ENCODE measurements at places on chromosomes 1 and 21.

- no peak overlapping the region for H3K4me3 ChIP-seq
- no peak overlapping the region for H3K27ac ChIP-seq
- no peak for DNase-seq
- H3K4me1 ChIP-seq = no peaks in the 10 kb centered on the region
Measured at GRCh38 chr1:12333036-12333785, 103.4 kb downstream of the VPS13D start.

GRCh38 chr21:27024301-27024700 lies 57.4 kb upstream of the ADAMTS5 start:
- no peak for DNase-seq
- no peak overlapping the region for H3K27ac ChIP-seq
- no peaks in the 10 kb centered on the region for H3K27me3 ChIP-seq
- no peak overlapping the region for H3K4me3 ChIP-seq
- H3K36me3 ChIP-seq = no peaks in the 10 kb centered on the region

DNA sequence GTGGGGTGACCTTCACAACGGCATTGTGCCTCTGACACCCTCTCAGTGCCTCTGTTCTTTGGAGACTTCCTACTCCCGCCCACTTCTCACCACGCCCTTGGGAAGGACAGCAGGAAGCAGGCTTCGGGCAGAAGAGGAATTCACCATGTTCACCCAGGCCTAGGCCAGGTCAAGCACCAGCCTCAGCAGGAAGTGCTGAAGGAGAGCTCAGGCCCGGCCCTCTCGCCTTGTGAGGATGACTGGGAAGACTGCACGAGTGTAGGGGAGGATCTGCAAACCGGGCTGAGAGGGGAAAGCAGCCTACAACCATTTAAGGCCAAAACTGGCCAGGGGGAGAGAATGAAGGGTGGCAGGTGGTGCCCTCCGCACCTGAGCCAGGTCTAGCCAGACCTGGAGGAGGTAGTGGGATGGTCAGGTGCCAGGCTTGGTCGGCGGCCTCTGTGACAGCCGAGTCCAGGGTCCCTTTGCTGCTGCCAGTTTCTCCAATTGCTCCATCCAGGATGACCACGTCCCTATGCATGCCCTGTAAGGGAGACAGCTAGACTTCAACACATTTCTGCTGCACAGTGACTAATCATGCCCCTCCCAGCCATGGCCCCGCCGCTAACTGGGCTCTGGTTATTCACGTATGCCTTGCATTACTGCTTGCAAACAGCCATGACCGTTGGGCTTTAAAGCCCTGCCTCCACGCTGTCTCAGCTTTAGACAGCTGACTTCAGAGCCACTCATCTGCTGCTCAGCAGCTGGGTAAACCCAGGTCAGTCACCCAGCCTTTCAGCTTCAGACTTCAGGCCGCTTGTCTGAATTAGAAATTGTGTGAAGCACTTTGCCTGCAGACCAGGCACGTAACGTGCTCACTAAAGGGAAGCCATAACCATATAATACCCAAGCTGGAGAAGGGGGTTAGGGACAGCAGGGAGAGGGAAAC lies 8.9 kb downstream of the MRTO4 start:
- H3K27ac ChIP-seq = no peak overlapping the region
- no peaks in the 10 kb centered on the region for H3K36me3 ChIP-seq
- H3K27me3 ChIP-seq = no peaks in the 10 kb centered on the region
- H3K4me3 ChIP-seq = no peak overlapping the region

- no peak for DNase-seq
- no peak overlapping the region for H3K4me3 ChIP-seq
- H3K36me3 ChIP-seq = peaks cover 5% of the 10 kb centered on the region
- H3K4me1 ChIP-seq = no peaks in the 10 kb centered on the region
- H3K27ac ChIP-seq = no peak overlapping the region
- H3K27me3 ChIP-seq = no peaks in the 10 kb centered on the region
Measured at GRCh38 chr1:246153796-246154212, 353.3 kb downstream of the SMYD3 start.

DNA sequence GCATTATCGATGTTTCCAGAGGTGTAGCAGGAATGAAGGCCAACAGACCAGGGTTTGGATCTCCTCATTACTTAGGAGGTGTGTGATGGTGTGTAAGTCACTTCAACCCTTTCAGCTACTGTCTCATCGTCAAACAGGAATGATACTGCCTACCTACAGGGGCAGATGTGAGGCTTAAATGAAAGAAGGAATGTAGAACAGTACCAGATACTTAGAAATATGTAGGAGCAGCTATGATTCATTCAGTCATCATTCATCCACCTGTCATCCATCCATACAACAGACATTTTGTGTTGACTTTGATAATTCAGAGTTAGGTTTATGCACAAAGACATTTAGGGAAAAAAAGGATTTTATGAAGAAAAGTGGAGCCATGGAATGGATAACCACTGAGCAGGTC lies 486.9 kb upstream of the DAB1 start:
- no peak for DNase-seq

- peaks cover 39% of the 10 kb centered on the region for H3K27me3 ChIP-seq
- no peak overlapping the region for H3K27ac ChIP-seq
- peaks cover 3% of the 10 kb centered on the region for H3K4me1 ChIP-seq
- peaks cover 4% of the 10 kb centered on the region for H3K36me3 ChIP-seq
- no peak for DNase-seq
Measured at GRCh38 chr1:47751996-47752451, 245.2 kb downstream of the TRABD2B start.

DNA sequence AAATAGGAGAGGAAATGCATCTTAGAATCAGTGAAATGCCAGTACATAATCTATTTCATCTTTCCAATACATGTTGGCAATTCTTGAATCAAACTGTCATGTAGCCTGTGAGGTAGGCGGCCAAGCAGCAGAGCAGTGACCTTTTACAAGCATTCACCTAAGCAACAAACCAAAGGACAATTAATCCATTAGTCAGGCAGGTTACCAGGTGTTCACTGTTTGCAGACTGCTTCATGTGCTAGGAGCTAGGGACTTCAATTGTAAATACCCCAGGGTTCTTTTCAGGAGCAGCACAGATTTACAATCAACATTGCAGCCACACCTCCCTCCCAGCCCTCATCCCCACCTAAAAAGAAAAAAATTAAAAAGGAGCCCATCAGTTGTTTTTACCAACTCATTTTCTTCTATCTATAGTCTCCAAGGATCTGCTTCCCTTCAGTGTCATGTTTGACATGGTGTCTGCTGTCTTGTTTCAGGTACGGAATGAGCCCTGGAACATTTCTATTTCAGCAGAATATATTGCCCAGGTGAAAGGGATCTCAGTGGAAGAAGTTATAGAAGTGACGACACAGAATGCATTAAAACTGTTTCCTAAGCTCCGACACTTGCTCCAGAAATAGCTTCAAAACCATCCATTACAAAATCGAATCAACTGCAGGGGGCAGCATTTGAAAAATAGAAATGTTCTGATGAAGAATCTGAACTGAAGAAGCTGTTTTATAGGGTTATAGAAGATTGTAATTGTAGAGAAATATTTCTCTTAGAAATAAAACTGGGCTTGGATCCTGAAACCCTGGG lies 23.0 kb downstream of the TATDN3 start:
- no peak overlapping the region for H3K4me3 ChIP-seq
- no peak for DNase-seq
- no peaks in the 10 kb centered on the region for H3K27me3 ChIP-seq
- peaks cover 5% of the 10 kb centered on the region for H3K36me3 ChIP-seq

GRCh38 chr1:214700437-214700836 lies 97.4 kb downstream of the CENPF start:
- no peak for DNase-seq
- no peaks in the 10 kb centered on the region for H3K4me1 ChIP-seq
- H3K27ac ChIP-seq = no peak overlapping the region
- H3K4me3 ChIP-seq = no peak overlapping the region
- peaks cover 7% of the 10 kb centered on the region for H3K27me3 ChIP-seq

GRCh38 chr1:212816567-212817278 lies 25.0 kb downstream of the TATDN3 start:
- peaks cover 5% of the 10 kb centered on the region for H3K36me3 ChIP-seq
- no peak overlapping the region for H3K4me3 ChIP-seq
- H3K27me3 ChIP-seq = no peaks in the 10 kb centered on the region
- DNase-seq = no peak
- H3K27ac ChIP-seq = peak overlapping the region; percentile 61
- H3K4me1 ChIP-seq = peaks cover 7% of the 10 kb centered on the region

DNA sequence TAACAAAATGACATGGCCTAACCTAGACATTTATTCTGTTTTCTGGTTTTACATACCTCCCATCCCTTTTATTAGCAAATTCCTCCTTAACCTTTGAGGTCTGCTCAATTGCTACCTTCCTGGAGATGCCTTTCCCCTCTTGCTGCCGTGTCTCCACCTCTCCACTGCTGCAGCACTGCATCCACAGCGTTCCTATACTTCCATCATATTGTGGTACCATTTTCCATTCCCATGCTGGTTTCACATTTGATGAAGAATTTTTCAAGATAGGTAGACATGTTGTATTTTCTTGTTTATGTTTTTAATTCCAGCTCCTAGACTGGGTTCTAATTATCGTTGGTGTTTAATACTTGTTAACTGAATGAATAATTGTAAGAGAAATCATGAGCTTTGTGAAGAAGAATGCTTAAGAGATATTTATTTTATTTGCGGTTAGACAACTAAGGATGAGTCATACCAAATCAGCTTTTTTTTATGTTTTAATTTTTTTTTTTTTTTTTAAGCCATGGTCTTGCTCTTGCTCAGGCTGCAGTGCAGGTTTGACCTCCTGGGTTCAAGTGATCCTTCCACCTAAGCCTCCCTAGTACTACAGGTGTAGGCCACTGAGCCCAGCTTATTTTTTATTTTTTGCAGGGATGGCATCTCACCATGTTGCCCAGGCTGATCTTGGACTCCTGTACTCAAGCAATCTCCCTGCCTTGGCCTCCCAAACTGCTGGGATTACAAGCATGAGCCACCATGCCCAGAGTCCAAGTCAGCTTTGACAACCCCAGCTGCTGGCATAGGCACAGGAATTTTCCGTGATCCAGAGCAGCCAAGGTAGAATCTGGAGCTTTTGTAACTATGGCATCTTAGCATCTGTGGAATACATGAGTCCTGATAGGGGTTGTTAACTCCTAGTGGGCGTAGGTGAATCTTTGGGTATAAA lies 44.0 kb downstream of the ATP6V1G3 start:
- H3K4me1 ChIP-seq = peaks cover 2% of the 10 kb centered on the region
- H3K27me3 ChIP-seq = no peaks in the 10 kb centered on the region
- H3K4me3 ChIP-seq = no peak overlapping the region
- no peak overlapping the region for H3K27ac ChIP-seq
- peaks cover 3% of the 10 kb centered on the region for H3K36me3 ChIP-seq
- DNase-seq = no peak

- H3K27me3 ChIP-seq = no peaks in the 10 kb centered on the region
- H3K4me1 ChIP-seq = no peaks in the 10 kb centered on the region
- H3K27ac ChIP-seq = no peak overlapping the region
- no peak overlapping the region for H3K4me3 ChIP-seq
Measured at GRCh38 chr1:163337631-163338030, 15.9 kb downstream of the NUF2 start.

GRCh38 chr1:192793983-192794767 lies 14.7 kb upstream of the RGS2 start:
- H3K36me3 ChIP-seq = peaks cover 2% of the 10 kb centered on the region
- no peaks in the 10 kb centered on the region for H3K27me3 ChIP-seq
- no peaks in the 10 kb centered on the region for H3K4me1 ChIP-seq
- no peak overlapping the region for H3K27ac ChIP-seq
- no peak overlapping the region for H3K4me3 ChIP-seq
- no peak for DNase-seq

- no peak for DNase-seq
- peaks cover 3% of the 10 kb centered on the region for H3K36me3 ChIP-seq
- no peaks in the 10 kb centered on the region for H3K27me3 ChIP-seq
- H3K4me3 ChIP-seq = no peak overlapping the region
Measured at GRCh38 chr1:24179251-24179840, 7.7 kb downstream of the IFNLR1 start.

- no peak overlapping the region for H3K4me3 ChIP-seq
- H3K27ac ChIP-seq = no peak overlapping the region
- H3K36me3 ChIP-seq = peaks cover 2% of the 10 kb centered on the region
- no peak for DNase-seq
Measured at GRCh38 chr1:93504247-93505033, 56.5 kb downstream of the FNBP1L start.

DNA sequence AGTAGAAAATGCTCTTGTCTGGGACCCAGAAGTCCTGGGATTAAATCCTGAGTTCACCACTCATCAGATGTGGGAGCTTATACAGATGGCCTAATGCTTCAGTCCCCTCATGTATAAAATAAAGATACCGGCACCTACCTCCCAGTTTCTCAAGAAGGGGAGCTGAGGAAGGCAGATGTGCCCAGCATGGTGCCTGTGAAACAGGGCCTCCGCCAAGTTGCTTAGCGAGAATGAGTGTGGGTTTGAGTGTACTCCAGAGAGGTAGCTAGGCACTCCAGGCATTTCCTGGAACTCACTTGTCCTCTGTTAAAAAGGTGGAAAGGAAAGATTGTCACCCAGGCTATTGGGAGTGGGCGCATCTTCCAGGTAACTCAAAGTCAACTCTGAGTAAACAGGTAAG lies 37.8 kb downstream of the IER5 start:
- no peak overlapping the region for H3K27ac ChIP-seq
- peaks cover 2% of the 10 kb centered on the region for H3K36me3 ChIP-seq
- peaks cover 14% of the 10 kb centered on the region for H3K4me1 ChIP-seq
- H3K4me3 ChIP-seq = no peak overlapping the region

DNA sequence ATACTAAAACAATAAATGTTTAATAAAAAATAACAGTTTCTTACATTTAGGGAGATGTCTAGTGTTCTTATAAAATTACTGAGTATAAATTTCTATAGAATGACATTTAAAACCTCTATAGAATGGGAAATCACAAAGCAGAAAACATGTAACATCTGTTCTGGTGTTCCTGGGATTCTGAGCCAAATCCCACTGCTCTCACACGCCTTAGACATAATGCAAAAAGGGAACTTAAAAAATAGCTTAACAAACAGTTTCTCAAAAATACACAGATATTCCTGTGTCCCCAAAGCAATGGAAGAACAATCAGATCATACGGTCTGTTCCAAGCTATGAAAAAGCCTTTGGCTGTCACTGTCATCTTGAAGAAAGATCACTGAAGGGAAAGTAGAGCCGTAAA lies 27.0 kb upstream of the ZNF124 start:
- no peak overlapping the region for H3K27ac ChIP-seq
- no peak for DNase-seq
- H3K4me1 ChIP-seq = peaks cover 4% of the 10 kb centered on the region

DNA sequence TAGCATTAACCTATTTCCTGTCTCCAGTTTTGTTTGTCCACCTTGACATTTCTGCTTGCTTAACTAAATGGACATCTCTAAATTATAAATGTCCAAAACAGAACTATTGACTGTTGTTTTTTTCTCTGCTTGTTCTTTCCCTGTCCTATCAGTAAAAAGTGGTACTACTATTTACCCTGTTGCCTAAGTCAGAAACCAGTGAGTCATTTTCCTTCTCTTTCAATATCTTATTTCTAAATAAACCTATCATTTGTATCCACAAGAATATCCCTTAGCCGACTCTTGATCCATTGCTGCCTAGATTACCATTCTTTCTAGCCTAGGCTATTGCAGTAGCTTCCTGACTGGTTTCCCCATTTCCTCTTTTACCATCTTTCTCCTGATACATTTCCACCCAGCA lies 22.5 kb downstream of the MIER1 start:
- no peak for DNase-seq
- H3K36me3 ChIP-seq = peaks cover 20% of the 10 kb centered on the region
- H3K27ac ChIP-seq = peak overlapping the region; percentile 89
- H3K4me3 ChIP-seq = no peak overlapping the region

GRCh38 chr21:34500191-34500590 lies 11.8 kb downstream of the KCNE1 start:
- peaks cover 10% of the 10 kb centered on the region for H3K27me3 ChIP-seq

- no peak for DNase-seq
- H3K4me3 ChIP-seq = no peak overlapping the region
- H3K4me1 ChIP-seq = no peaks in the 10 kb centered on the region
- H3K27me3 ChIP-seq = peaks cover 21% of the 10 kb centered on the region
- H3K27ac ChIP-seq = no peak overlapping the region
Measured at GRCh38 chr1:57898531-57898930, 474.7 kb upstream of the DAB1 start.

- no peak for DNase-seq
- peaks cover 3% of the 10 kb centered on the region for H3K36me3 ChIP-seq
- no peaks in the 10 kb centered on the region for H3K27me3 ChIP-seq
Measured at GRCh38 chr1:172578586-172578985, 45.6 kb downstream of the SUCO start.
